ENCODE measurements at places on chromosomes 1 and 21.

GRCh38 chr1:97271916-97272788 lies 550.6 kb downstream of the PTBP2 start:
- DNase-seq = no peak

- DNase-seq = no peak
Observed at GRCh38 chr1:203935321-203935720, 73.9 kb downstream of the SNRPE start.

DNA sequence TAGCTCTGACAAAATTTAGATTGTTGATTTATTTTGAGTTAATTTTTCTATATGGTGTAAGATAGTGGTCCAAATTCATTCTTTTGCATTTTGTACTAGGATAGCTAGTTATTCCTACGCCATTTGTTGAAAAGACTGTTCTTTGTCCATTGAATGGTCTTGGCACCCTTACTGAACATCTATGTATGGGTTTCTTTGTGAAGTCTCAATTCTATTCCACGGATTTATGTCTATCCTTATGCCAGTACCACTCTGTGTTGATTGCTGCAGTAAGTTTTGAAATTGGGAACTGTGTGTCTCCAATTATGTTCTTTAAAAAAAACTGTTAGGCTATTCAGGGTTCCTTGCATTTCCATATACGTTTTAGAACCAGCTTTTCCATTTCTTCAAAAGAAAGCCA lies 145.7 kb downstream of the ZNF644 start:
- no peak for DNase-seq

GRCh38 chr1:200739702-200740570 lies 1.2 kb downstream of the CAMSAP2 start:
- no peak for DNase-seq

DNA sequence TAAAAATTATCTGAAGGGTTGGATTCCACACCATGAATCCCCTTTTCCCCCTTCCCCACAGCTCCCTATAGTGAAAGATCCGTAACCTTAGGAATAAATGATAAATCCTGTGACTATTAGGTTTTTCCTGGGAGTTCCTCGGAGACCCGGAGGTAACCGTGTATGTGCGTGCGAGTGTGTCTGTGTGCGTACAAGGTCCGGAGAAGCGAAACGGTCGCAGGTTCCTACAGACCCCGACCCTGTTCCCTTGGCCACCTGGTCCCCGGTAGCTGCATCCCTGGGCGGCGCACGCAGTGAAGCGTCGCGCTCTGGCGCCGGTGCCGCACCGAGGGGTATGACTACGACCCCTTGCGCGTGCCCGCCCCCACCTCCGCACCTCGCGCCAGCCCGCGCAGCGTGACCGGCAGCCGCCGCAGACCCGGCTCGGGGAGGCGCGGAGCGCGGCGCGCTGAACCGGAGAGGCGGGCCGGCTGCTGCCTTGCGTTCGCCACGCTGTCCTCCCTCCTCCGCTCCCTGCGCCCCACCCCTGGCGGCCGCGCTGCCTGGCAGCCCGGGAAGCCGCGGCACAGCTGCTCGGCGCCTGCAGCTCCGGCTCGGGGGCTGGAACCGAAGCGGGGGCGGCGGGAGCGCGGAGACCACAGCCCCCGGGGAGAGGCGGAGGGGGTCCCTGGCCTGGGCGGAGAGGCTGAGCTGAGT lies at the start of gene AK5:
AK5 (plus strand) TSS at position 529 of the 696 bp plus-strand sequence. CDS start 295 bp downstream, outside the sequence.
- peak; percentile 46 for DNase-seq

- no peak for DNase-seq
Observed at GRCh38 chr1:177287994-177288393, 117.2 kb downstream of the BRINP2 start.

DNA sequence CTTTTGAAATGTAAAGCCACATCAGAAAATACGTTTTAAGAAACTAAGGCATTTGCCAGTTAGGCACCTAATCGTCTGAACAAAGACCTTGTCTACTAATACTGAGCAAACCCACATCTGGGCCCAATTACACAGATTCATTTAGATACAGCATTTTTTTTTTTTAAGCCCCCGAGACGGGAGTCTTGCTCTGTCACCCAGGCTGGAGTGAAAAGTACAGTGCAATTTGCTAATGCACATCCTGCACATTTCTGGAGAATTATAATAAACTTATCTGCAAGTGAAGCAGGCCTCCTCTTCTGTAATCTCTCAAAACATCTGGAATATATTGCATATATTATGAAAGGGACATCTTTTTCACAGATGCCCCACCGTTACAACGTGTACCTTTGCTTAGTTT lies 3.3 kb downstream of the RSRP1 start:
- no peak for DNase-seq

- no peak for DNase-seq
Observed at GRCh38 chr1:204080163-204080903, 7.4 kb downstream of the SOX13 start.

DNA sequence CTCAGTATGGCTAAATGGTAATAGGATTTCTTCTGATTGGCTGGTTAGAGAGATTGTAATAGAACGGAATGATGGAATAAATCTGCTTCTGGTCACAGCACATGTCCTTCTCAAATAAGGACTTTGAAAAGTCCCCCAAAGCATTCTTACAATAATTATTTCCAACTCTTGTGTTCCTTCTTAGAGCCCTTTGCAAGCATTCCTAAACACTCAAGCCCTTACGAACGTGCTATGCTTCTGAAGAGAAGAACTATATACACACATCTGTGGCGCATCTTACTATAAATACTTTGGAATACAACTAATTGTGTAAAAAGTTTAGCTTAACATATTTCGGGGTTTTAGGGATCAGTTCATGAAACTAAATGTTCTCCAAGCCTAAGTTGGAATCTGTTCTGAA lies 25.6 kb downstream of the CLIC4 start:
- no peak for DNase-seq

- no peak for DNase-seq
Observed at GRCh38 chr1:199685369-199685768, 342.1 kb upstream of the NR5A2 start.

GRCh38 chr1:153803470-153804056 lies 28.4 kb downstream of the SLC27A3 start:
- no peak for DNase-seq

DNA sequence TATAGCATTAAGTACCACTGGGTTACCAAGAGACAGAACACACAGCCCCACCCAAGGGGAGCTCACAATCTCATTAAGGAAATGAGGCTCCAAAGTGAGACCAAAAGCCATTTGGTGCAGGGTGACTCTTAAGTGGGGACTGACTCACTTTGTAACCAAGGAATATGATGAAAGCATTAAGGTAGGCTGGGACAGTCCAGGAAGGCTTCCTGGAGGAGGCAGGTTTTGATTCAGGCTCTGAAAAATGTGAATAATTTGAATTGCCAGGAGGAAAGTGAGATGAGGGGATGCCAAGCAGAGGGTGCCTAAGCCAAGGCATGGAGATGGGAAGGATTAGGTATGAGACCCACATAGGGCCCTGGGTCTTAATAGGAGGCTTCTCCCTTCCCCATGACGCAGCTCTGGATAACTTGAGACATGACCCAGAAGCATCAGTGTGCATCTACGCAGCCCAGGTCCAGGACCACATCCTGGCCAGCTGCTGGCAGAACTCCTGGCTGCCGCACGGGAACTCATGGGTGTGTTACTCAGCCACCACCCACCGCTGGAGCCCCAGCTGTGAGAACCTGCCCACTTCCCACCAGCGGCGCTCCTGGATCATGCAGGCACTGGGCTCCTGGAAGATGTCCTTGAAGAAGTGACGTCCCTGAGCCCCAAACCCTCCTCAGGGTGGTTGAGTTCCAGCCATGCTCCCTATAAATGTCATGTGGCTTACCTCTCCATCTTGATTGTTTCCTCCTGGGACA lies 5.9 kb upstream of the TTC4 start:
- no peak for DNase-seq

GRCh38 chr21:41338455-41338854 lies 21.9 kb downstream of the FAM3B start:
- DNase-seq = no peak

DNA sequence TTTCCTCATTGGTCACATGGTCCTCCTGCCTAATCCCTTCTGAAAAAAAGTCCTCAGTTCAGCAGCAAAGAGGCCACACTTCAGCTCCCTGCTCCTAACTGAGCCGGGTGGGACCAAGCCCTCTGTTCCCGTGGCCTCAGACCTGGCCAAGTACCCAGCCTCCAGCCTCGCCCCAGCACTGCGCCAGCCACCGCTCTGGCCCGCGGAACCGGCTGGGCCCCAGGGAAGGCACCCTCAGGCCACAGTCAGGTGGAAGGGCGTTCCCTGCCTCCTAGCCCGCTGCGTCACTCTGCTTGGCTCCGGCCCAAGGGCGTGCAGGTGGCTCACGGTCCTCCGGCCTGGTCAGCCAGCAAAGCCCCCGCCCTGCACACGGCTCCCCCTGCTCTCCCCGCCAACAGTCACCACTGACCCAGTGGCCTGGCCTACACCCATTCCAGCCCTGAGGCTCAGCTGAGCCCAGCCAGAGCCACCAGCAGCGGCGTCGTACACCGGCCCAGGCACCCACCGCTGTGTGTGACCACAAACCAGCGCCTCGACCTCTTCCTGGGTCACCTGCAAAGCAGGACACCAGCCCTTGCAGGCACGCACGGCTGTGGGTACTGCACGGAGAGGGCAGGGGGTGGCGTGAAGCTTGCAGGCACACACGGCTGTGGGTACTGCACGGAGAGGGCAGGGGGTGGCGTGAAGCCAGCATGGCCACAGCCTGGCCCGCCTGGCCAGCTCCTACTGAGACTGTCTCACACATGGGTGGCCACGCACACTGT lies 19.4 kb downstream of the NADK start:
- DNase-seq = no peak
